WERI-Rb-1 (cell line): ENCODE measurements at places on chromosomes 13 and 19.

DNA sequence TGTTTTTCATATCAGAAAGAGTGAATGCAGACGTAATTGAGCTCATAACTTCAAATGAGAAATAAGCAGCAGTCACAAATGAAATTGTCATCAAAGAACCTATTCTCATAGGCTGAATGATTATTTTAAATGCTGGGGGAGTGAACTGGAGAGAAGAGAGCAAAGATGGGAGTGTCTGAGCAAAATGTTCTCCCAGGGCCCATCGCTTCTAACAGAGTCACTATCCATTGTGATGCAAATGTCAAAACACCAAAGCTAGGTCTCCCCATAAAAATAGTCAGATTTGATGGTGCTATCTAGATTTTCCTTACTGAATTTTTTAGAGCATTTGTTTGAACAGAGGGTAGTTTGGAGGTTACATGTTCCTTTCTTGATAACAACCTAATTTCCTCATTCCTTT is 278.7 kb downstream of the PCDH9 start:
- DNase-seq: no peak

DNA sequence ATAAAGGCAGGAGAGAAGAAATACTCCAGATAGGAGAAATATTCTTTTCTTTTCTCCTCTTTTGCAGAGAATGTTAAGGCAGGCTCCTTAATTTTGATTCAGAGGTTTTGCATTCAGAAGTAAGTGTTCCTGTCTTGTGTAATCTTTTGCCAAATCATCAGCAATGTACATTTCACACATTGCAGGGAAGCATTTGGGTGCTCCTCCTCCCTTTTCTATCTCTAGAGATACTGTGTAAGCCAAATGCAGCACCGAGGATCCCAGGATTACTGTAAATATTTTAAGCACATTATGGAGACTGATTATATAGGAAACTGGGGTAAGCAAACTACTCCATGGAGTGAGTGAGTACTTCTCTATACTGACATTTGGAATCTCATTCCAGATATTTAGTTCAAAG is 7.2 kb downstream of the ATP8A2 start:
- no peak for DNase-seq

GRCh38 chr13:113454936-113455335 is 1.6 kb upstream of the ADPRHL1 start:
- DNase-seq: peak; percentile 10

GRCh38 chr19:47186446-47187334 is 44.3 kb downstream of the BBC3 start:
- DNase-seq: no peak

DNA sequence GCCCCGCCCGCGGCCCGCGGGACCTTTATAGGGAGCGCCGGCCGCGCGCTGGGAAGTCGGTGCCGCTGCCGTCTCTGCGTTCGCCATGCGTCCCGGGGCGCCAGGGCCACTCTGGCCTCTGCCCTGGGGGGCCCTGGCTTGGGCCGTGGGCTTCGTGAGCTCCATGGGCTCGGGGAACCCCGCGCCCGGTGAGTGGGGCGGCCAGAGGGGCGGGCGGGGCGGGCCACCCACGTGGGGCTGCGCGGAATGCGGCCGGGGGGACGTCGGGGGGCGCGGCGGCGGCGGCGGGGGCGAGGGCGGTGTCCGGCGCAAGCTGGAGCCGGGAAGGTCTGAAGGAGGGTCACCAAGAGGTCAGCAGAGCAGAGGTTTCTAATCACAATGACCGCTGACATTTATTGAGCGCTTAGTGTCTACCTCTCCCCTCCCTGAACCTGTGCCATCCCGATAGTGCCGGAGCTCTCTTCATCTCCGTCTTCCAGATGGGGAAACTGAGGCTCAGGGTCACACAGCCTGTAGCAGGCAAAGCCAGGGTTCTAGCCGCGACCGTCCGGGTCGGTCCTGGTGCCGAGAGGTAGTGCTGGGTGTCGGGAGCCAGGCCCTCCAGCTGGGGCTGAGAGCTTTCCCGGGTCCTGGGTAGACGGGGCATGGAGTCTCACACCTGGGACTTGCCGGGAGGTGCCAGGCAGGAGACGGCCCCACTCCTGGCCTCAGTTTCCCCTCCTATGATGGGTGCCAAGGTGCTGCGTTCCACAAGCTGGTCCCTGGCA is at the start of gene FSTL3:
Gene FSTL3 (plus strand): TSS at position 54 of the 767 bp plus-strand sequence. CDS start 32 bp downstream, at position 86.
- DNase-seq: no peak

DNA sequence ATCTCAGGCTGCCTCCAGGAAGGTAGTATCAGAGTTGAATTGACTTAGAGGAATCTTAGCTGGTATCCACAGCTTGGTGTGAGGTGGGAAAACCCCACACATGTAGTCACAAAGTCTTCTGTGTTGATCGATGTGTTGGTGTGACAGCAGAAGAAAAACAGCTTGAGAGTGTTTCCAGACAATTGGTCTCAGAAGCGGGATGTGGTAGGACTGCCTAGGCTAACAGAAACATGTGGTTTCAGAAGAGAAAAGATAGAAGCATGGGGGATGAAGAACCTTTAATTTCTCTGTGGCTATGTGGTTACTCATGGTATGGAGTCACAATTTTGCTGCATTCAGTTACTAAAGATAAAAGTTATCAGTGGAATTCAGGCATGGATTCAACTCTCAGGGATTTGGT is 134.7 kb upstream of the SLITRK5 start:
- DNase-seq: no peak

DNA sequence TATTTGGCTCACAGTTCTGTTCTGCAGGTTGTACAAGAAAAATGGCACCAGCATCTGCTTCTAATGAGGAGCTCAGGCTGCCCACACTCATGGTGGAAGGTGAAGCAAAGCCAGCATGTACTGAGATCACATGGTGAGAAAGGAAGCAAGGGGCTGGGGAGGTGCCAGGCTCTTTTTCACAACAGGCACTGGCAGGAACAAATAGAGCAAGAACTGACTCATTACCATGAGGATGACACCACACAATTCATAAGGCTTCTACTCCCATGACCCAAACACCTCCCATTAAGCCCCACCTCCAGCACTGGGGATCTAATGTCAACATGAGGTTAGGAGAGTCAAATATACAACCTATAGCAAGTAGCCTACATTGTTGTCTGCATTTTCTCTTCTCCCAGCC is 522.6 kb downstream of the RFC3 start:
- DNase-seq: no peak

DNA sequence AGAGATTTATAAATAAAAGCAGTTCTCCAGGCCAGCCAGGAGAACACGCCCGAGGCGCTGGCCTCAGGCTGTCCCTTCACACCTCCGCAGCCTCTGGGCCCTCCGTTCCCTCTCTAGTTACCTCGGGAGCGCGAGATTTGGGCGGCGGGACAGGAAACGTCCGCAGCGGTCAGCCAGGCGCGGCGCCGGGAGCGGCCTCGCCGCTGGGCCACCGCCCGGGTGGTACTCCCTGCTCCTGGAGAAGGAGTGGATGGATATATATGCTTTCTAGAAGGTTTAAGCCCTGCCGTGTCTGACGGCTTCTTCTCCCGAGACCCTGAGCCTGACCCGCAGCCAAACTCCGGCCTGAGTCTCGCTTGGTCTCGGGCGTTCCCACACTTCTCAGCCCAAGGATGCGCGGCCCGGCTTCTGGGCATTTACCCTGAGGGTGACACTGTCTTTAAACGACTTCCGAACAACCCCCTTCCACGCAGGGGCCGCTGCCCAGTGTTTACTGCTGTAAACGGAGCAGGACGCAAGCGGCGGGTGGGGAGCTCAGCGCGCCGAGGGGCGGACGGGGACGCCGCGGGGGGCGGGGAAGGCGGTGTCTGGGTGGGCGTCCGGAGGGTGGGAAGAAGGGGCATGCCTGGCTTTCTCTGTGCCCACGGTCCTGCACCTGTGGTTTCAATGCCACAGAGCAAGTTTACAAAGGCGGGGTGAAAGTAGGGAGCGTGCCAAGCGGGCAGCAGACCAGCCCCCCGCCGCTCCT is 2.0 kb upstream of the ZIC2 start:
- peak; percentile 74 for DNase-seq

GRCh38 chr13:111665691-111666095 is 345.3 kb downstream of the TEX29 start:
- no peak for DNase-seq

- DNase-seq: peak; percentile 53
Measured at GRCh38 chr19:48745208-48745995, 1.3 kb downstream of the IZUMO1 start.

DNA sequence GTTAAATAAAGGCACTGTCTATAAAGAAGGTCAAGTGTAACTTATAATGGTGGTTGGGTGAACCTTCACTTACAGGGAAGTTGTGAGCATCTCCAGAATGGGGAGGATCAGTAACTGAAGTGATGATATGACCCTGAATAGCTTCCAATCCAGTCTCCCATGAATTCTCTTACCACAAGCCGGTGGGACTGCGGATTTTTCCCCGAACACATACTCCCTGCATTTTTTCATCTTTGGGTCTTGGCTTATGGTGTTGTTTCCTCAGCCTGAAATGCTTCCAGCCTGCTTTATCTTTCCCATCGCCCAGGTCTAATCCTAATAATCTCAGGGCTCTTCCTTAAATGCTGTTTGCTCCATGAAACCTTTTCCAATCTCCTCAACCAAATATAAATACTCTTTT is 2.0 kb upstream of the CSNK1A1L start:
- no peak for DNase-seq

GRCh38 chr19:45825263-45825605 is 10.1 kb upstream of the RSPH6A start:
- DNase-seq: no peak

DNA sequence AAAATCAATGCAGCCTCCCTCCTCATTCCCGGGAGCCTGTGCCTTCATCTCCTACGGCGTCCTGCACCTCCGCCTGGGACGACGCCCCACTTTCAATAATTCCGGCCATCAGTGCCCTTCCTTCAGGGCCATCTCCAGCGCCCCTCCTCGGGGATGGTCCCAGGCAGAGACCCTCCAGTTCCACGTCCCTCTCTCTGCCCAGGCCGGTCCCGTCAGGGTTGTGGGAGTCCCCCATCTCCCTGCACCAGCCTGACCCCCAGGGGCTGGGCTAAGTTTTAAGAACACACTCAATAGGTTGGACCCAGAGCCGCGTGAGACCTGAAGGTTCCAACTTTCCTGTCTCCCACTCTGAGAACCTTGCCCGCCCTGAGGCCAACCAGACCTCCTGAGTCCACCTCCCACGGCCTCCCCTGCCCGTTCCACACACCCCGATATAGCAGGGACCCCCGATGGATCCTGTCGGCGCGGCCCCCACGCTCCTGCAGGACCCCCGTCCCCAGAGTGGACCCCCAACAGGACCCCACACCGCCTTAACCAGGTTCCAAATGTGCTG is 646 bp downstream of the TMEM161A start:
- no peak for DNase-seq

DNA sequence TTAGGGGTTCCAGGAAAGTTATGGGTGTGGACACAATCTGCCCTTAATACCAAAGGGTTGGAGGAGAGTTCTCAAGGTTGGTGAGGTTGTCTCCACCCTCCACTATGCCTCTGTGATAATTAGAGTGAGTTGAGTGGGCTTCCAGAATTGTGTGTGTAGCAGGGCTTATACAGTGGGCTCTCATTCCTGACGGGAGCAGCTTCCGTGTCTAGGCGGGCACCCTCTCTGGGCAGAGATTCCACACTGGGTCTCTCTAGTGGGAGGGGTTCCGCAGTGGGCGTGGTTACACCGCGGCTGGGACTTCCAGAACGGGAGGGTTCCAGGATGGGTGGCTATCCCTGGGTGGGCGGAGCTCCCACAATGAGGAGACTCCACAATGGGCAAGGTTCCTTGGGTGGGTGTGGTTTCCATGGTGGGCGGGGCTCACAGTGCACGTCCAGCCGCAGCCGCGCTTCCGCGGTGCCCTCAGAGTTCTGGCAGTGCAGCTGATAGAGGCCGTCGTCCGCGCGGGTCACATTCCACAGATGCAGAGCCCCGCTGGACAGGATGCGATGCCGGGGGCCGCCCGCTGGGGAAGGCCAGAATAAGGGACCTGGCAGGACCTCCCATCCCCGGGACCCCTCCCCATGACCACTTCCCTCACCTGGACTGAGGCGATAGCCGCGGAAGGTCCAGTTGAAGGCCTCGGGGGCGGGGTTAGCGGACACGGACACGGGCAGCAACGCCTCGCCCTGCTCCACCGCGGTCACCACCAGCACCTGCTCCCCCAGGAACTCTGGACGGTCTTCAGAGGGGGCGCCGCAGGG is 8.4 kb downstream of the NPHS1 start:
- DNase-seq: no peak

GRCh38 chr19:47106821-47107201 is 6.8 kb downstream of the ZC3H4 start:
- DNase-seq: no peak

- peak; percentile 96 for DNase-seq
Measured at GRCh38 chr13:114143806-114144605, 11.6 kb upstream of the RASA3 start.

DNA sequence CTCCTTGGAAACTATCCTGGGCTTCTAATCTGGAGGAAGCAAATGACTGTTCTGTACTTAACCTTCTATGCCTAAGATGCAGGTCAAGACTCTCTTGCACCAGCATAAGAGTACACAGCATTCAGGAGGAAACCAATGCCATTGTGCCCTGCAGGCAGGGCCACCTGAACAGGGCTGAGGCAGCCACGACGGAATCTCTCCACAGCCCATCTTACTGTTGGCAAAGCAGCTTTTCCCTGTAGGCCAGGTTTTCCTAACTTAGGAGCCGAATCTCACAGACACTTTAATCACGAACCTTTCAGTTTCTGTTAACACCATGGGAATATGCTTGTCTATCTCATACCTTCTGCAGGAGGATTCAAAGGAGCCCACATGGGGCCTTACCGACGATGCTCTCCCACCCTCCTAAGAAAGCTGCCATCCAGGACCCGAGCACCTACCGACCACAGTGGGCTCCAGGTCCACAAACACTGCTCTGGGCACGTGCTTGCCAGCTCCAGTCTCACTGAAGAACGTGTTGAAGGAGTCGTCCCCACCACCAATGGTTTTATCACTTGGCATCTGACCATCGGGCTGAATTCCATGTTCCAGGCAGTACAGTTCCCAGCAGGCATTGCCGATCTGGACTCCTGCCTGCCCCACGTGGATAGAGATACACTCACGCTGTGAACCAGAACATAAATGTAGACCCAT is 2.6 kb downstream of the TUBA3C start:
- no peak for DNase-seq

DNA sequence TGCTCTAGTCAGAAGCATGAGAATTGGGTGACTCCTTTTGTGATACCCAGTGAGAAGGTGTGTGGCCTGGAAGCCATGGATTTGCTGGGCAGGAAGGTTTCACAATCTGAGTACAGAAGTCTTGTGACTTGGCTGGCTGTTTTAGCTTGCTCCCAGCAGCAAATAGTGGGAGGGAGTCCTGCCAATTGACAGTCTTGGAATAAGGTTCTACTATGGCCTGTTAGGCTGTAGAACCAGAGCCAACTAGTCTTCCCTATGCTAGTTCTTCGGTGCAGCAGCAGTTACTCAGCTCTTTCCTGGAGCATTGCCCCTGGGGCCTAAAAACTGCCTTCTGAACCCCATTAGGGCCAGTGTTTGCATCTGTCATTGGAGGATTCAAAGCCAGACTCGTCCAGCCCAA is 1935.4 kb upstream of the PCDH20 start:
- DNase-seq: no peak

DNA sequence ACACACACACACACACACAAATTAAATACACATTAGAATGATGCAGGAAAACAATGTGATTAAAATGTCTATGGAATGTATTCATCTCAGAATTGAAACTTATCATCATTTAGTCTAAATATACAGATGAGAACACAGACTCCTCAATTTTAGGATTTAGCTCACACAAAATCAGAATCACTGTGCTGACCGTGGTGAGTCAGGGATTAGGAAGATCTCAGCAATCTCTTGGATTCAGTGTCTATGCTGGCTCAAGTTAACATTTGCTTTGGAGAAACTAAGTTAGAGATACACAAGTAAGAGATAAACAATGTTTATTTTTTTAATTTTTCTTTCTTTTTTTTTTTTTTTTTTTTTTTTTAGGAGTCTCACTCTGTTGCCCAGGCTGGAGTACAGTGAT is 323.6 kb downstream of the KLF12 start:
- no peak for DNase-seq

GRCh38 chr19:2391118-2391725 is 31.2 kb downstream of the TMPRSS9 start:
- peak; percentile 41 for DNase-seq
